ENCODE measurements at places on chromosomes 7 and 10. TPM values are rescaled to one million over a fixed set of nuclear protein-coding genes. Genes with fewer than 3 reads are reported as not detected.

NEURL1 gene
- total RNA-seq: 0.20 TPM

TBC1D12 gene
- 5.1 TPM for total RNA-seq

IFRD1 gene
- total RNA-seq: 29.8 TPM

BLNK gene
- total RNA-seq: not detected

PNLIPRP1 gene
- total RNA-seq: not detected

CUBN gene
- total RNA-seq: 0.06 TPM

VWA2 gene
- not detected for total RNA-seq

TEX47 gene
- total RNA-seq: not detected

CRCP gene
- 28.1 TPM for total RNA-seq

GJD4 gene
- total RNA-seq: 0.06 TPM

GPR85 gene
- not detected for total RNA-seq

DNAH11 gene
- 0.15 TPM for total RNA-seq

NAT16 gene
- 0.10 TPM for total RNA-seq

ZC3HAV1 gene
- total RNA-seq: 31.1 TPM

HMX3 gene
- not detected for total RNA-seq

TAS2R40 gene
- total RNA-seq: not detected

PILRA gene
- 3.8 TPM for total RNA-seq

GIMAP5 gene
- not detected for total RNA-seq

CYP2C19 gene
- not detected for total RNA-seq

SGCE gene
- 53.6 TPM for total RNA-seq

ZNF488 gene
- total RNA-seq: 13.3 TPM

Measured in A549 treated with CORT108297 at 1 μM for 4 hours (cell line).